ENCODE measurements at places on chromosomes 3 and 15.
A peak's percentile ranks its signal among the peaks of the same experiment; 100 is the strongest.

- no peak for DNase-seq
Observed at GRCh38 chr15:85897207-85897894, 102.6 kb upstream of the KLHL25 start.

- no peak for DNase-seq
Observed at GRCh38 chr15:26630857-26631256, 142.0 kb downstream of the GABRB3 start.

GRCh38 chr15:62752657-62753517 is 289.7 kb upstream of the TPM1 start:
- peak; percentile 59 for DNase-seq

DNA sequence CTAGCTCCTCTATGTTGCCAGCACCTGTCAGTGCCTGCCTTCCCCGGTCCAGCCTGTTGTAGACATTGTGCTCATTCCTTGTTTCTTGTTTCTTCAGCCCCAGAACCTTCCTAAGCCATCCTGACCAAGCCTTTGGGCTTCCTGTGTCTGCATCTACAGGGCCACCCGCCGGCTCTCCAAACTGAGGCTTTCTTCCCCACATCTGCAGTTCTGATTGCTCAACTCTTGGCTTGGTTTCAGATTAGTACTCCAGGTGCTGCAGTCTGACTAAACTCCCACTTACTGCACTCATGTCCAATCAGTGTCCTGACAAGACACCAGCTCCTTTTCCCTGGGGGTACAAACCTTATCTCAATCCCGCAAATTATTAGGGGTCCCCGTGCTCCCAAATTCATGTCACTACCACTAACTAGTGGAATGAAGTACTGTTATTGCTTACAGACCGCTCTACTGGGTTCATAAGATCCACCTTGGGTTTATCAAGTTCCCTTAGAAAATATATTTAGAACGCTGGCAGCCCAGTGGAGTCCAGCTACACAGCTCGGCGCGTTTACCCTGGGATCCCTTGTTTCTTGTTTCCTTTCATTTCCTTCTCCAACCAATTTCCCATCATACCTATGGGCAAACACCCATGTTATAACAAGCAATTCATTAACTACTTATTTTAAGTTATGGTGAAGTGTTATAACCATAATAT is 114.2 kb upstream of the TJP1 start:
- no peak for DNase-seq

- peak; percentile 13 for DNase-seq
Observed at GRCh38 chr3:124076235-124076634, 84.3 kb upstream of the ROPN1 start.

DNA sequence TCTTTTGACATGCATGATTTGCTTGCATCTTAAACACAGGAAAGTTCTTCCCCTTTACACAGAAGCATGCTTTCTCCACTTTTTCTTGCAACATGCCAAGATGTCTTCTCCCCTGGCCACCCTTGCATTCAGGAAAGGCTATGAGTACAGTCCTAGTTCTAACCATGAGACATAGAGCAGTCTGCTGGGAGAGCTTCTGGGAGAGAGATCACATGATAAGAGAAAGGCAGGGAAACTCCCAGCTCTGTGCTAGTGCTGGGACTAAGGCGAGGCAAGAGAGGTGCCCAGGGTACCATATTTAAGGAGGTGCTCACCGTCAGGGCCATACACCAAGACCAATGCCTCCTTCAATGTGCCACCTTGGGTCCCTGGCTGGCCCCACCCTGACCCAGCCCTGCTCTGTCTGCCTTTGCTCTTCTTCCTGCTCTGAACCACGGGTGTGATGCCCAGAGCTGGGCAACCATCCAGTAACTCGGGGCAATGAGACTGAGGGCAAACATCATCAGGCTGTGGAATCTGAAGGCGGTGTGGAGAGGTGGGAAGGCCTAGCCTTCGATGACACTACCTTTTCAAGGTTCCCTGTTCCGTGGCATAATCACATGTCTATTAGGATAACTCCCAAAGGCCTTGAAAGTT is 77.4 kb upstream of the PRR20G start:
- DNase-seq, result no peak

GRCh38 chr15:73997986-73998385 is 3.5 kb downstream of the PML start:
- DNase-seq, result no peak

GRCh38 chr3:170154084-170154483 is 27.4 kb downstream of the PHC3 start:
- DNase-seq, result peak; percentile 53

GRCh38 chr15:51128701-51129100 is 34.0 kb upstream of the TNFAIP8L3 start:
- peak; percentile 35 for DNase-seq

DNA sequence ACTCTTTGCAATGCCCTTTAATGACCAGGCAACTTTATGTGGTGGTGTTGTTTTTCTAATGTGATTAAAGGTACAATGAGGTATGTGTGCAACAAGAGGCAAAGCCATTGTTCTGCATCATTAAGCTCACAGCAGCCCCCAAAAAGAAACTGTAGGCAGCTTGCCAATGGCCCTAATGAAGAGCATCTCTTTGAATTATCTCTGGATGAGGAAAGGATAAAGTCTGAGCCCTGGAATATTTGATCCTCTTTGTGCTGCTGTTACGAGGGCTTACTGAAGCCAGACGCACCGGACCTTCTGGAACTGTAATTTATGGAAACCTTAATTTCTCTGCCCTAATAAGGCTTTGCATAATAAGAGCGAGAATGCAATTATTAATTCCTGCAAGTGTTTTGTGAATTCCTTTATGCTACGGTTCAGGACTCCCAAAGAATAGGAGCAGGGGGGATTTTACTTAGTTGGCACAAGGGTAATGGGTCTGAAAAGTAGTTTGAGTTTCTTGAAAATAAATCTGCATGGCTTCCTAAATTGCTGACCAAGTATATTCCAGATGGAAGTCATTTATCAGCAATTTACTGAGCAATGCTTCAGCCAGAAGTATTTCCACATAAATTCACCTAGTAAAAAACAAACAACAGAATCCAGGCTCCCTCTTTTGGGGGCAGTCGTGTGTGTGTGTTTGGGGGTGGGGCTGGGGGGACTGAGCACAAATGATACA is 193.4 kb downstream of the PDZRN3 start:
- no peak for DNase-seq

GRCh38 chr15:78397382-78397781 is 40.6 kb upstream of the IREB2 start:
- no peak for DNase-seq

- DNase-seq, result peak; percentile 61
Observed at GRCh38 chr3:79383402-79384012, 384.3 kb downstream of the ROBO1 start.

- DNase-seq, result peak; percentile 50
Observed at GRCh38 chr3:106518516-106518915, 649.7 kb upstream of the CBLB start.

GRCh38 chr3:11236588-11237461 is 35.4 kb upstream of the ATG7 start:
- DNase-seq, result peak; percentile 50

DNA sequence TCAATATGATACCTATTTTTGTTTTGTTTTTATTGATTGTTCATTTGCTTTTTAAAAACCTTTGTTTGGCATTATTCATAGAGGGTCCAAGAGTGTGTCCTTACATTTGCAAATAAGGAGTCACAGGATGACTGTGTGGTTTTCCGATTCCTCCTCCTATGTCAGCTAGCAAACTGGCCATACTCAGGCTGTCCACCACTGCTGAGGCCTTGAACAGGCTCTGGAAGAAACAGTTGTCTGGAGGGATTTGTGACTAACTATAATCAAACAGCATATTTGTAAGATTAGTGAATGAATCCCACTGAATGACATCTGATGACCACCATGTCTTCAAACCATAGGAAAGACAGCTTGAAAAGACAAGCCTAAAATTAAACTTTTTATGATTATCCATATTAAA is 423.4 kb upstream of the ATP11B start:
- no peak for DNase-seq

- DNase-seq, result no peak
Observed at GRCh38 chr3:134161898-134162615, 88.6 kb downstream of the RYK start.

DNA sequence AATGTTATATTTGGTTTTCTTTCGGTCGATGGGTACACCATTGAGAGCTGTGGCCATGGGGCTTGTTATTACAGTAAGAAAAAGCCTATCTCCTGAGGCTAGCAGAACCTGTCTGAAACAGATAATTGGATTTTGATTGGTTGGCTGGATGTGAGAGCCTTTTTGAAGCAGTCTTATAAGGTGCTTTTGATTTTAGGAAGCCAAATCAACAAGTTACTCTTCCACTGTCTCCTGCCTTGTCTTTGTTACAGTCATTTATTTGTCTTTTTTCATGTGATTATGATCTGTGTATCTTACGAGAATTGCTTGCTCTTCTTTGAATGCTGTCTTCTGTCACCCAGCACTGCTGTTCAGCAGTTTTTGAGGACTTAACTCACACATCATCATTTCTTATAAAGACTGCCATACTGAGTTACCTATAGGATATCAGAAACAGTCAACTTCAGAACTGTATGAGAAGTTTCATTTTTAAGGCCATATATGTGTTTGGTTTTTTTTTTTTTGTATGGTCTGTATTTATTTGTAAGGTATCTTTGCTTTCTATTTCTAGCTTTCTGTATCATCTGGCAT is 51.1 kb downstream of the MEF2A start:
- no peak for DNase-seq

DNA sequence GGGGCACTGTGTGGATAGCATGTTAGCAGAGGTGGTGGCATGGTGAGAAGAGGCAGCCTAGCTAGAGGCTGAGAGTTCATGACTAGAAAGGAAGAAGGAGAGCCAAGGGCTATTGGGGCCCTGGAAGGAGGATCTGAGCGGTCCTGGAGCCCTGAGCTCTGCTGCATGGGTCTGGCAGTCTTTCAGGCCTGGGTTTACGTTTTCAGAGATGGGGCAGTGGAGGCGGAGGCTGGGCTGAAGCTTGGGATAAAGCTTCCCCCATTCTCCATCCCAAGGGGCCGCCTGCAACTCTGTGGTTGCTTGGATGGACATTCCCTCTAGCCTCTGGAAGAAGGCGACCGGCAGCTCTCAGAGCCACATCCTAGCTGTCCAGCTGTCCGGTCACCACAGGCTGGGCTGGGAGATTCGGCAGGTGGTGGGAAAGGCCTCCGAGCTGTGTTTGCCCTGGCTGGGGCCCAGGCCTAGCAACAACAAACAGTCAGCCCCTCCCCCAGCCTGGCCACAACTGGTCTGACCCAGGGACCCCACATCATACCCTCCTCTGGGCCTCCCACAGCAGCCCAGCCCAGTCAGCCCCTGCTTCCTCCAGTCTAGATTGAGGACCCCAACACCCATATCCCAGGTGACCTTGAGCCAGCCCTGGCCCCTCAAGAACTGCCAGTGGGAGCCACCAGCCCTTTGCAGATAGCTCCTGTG is 1.8 kb upstream of the SLC38A3 start:
- DNase-seq, result no peak

DNA sequence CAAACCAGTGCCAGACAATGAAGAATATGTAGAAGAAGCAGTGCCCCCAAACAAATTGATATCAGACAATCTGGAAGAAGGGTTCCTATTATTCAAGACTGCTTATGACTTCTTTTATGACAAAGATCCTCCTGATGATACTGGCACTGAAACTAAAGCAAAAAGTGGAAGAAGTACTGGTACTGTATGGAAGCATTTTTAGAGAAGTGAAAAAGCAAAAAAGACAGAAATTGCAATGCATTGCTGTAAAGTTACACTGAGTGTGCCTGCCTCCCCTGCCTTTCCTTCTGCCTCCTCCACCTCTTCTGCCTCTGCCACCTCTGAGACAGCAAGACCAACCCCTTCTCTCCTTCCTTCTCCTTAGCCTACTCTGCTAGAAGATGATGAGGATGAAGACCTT is 167.6 kb downstream of the PLCL2 start:
- DNase-seq, result no peak

DNA sequence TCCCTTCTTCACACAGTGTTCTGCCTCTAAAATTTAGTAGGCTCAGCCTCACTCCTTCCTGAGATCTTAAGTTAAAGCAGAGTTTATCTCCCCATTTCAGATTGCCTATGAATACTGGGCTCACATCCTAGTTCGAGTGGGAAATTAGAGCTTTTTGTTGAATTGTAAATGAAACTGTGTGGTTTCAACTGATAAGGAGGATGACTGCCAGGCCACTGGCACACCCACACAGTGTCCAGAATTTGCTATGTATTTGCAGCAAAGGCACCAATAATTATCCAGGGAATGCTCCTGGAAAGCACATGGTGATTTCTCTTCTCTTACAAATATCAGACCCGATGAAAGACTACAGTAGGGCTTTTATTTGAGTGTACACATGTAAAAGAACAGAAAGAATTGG is 308.1 kb upstream of the COL8A1 start:
- peak; percentile 36 for DNase-seq

DNA sequence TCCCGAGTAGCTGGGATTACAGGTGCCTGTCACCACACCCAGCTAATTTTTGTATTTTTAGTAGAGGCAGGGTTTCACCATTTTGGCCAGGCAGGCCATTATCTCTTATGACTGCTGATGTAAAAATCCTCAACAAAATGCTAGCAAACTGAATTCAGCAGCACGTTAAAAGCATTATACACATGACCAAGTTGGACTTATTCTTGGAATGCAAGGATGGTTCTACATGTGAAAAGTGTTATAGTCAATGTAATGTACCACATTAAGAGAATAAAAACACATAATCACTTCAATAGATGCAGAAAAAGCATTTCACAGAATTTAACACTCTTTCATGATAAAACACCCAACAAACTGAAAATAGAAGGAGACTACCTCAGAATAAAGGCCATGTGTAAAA is 20.2 kb downstream of the RNF13 start:
- peak; percentile 24 for DNase-seq

DNA sequence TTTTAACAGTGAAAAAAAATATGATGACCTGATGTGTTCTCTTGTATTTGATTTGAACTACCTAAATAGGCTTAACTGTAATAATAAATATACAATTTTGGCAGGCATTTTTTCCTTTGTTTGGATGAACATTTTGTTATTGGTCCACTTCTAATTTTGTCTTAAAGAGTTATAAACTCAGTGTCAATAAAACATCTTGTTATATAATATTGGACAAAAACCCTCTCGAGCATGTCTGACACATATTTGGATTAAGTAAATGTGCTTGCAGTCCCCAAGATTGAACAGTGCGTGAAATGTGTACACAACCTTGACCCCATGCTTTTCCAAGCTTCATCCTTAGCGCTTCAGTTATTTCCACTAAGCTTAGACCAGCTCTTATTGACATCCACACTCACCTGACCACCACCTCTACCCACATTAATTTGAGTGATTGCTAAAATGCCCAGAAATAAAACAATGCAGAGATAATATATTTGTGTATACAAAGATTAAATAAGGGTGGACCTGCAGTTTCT is 131.7 kb upstream of the ZBED2 start:
- DNase-seq, result no peak

GRCh38 chr3:100073714-100074307 is 40.5 kb downstream of the FILIP1L start:
- no peak for DNase-seq

DNA sequence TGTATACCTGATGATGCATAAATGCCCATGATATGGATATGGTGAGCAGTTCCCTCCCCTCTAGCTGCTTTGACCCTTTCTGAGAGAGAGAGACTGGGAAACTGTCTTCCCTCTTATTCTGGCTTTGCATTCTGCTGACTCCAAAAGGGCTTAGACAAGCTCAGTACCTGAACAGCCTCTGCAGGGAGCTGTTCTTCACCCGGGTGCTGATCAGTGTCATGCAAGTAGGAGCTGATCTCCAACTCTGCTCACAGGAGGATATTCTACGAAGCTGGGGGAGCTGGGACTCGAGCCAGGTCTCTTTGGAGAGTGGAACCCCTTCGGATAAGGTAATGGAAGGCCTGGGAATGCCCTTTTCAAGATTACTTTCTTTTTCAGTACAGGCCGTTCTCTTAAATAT is 237.1 kb downstream of the RYR3 start:
- peak; percentile 40 for DNase-seq
